Pancreas (tissue), 10 donors: ENCODE measurements at places on chromosomes 3 and 15. TPM values are rescaled to one million over a fixed set of nuclear protein-coding genes. Genes with fewer than 3 reads are reported as not detected.

DNA sequence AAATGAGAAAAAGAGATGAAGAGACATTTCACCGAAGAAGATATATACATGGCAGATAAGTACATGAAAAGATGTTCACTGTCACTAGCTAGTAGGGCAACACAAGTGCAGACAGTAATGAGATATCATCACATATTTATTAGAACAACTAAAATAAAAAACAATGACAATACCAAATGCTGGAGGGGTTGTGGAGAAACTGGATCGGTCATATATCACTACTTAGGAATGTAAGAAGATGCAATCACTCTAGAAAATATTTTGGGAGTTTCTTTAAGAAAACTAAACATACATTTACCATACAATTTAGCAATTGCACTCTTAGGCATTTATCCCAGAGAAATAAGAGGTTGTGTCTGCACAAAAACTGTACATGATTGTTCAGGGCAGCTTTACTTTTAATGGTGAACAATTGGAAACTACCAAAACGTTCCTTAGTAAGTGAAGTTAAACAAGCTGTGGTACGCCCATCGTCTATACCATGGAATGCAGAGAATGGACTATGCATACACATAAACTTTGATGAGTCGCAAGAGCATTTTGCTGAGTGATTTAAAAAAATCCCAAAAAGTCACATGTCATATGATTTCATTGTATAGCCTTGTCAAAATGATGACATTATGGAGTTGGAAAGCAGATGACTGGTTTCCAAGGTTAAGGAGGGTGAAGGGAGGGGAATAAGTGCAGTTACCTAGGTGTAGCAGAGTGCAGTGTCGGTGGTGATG is 149.0 kb upstream of the UBE3A start:
- DNase-seq = no peak

- DNase-seq = no peak
Measured at GRCh38 chr15:39180483-39180933, 400.4 kb upstream of the THBS1 start.

DNA sequence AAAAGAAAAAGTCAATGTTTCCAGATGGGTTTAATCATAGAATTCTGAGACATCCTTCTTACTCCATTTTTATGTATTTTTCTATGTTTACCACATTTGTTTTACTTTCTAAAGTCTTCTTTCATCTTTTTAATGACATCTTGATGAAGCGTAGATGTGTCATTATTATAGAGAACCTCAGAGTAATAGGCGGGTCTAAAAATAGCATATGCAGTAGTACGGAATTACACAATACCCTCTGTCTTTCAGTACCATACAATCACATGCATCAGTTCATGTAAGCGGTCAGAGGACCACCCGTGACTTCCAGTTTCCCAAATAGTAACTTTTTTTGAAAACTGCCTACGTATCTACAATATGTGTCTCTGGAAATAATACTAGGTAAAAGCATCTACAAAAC is 224.0 kb downstream of the PLOD2 start:
- DNase-seq = no peak

GRCh38 chr15:90294159-90294558 is 28.7 kb downstream of the NGRN start:
- DNase-seq = no peak

GRCh38 chr3:40653001-40653400 is 128.2 kb downstream of the ZNF621 start:
- no peak for DNase-seq

- no peak for DNase-seq
Measured at GRCh38 chr15:70585707-70586034, 177.7 kb downstream of the UACA start.

- no peak for DNase-seq
Measured at GRCh38 chr3:147400111-147400510, 6.2 kb downstream of the ZIC4 start.

DNA sequence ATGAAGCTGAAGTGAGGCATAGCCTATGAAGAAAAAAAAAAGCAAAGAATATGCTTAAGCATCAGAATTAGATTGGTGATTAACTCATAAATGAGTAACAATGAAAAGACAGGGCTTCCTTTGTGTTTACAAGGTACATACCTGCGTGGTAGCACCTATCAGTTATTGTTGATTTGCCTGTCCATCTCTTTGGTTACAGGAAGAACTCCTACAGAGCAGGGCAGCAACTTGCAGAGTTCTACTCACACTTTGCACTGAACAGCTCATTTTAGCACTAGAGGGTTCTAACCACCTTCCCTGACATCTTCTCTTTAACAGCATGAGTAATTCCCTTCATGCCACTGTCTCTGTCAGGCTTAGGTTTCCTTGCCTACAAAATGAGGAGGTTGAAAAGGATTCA is 166.0 kb downstream of the DPH6 start:
- no peak for DNase-seq

DNA sequence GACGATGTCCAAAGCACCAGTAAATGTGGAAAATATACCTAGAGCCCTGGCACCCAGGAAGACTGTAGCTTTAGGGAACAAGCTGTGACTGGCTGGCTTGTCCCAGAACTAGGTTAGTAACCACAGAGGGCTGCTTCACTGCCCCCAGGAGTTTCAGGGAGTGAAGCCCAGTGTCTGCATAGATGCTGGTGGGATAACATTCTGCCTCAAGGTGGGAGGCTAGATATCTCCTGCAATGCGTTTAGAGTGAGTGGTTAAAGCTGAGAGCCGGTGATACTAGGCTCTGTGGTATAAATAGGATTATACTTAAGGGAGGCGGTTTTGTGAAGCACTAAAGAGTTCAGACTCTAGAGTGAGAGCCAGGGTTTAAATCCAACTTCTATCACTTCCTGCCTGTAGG is 11.7 kb upstream of the CP start:
- no peak for DNase-seq

DNA sequence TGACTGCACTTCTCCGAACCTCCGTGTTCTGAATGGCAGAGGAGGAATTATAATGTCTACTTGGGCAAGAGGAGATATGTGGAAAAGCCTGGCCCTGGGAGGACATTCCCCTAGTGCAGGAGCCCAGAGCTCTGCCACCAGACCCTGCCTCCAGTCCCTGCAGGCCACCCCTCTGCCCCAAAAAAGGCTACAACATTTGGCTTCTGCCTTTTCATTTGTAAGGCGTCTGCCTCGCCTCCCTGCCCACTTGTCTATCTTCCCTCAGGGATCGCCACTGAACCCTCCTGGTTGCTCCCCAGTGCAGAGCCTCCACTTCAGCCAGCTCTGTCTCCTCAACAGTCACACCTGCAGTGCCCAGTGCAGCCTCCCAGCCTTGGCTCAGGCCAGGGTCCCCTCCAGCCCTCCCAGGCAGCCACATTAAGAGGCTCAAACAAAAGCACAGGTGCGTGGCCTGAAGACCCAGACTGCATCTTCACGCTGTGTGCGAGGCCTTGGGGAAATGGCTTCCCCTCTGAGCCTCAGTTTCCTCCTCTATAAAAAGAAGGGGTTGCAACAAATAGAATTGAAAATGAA is 125.9 kb upstream of the SMAD3 start:
- no peak for DNase-seq

DNA sequence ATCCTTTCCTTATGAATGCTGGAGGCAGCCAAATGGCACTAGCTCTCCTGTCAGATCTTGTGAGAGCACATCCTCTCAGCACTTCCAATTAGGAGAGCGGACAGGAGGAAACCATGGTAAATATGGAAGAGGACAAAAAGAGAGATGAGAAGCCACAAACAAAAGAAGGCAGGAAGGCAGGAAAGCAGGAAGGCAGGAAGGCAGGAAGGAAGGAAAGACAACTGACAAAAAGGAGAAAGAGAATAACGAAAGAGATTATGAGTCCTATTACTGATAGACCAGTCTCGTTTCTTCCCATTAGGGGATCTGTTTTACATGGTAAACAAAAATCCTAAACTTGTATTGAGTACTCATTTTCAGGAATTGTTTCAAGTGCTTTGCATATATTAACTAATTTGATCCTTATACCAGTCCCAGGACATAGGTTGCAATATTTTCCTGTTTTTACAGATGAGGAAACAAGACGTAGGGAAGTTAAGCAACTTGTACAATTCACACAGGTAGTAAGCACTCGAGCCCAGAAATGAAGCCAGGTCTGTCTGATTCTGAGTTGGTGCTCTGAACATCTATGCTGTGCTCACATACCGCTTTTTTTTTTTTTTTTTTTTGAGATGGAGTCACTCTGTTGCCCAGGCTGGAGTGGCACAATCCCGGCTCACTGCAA is 4.2 kb downstream of the BCL2A1 start:
- DNase-seq = no peak

- DNase-seq = no peak
Measured at GRCh38 chr15:39896101-39896500, 24.0 kb downstream of the GPR176 start.

- DNase-seq = peak; percentile 0
Measured at GRCh38 chr3:13718000-13718399, 161.9 kb downstream of the WNT7A start.

DNA sequence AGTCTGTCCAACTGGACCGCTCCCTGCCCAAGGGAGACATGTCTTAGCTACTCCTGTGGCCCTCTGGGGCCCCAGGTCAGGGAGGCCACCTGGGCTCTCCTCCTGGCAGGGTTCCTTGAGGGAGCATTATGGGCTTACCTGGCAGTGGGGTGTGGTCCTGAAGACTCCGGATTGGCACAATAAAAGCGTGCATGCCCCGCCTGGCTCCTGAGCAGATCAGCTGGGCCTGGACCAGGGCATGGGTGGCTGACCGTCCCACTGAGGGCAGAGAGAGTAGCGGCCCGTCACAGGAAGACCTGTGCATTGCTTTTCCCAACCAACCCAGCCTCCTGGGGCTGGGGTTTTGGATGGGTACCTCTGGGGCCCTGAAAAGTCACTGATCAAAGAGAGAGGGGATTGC is 5.4 kb downstream of the ACOX2 start:
- DNase-seq = no peak

DNA sequence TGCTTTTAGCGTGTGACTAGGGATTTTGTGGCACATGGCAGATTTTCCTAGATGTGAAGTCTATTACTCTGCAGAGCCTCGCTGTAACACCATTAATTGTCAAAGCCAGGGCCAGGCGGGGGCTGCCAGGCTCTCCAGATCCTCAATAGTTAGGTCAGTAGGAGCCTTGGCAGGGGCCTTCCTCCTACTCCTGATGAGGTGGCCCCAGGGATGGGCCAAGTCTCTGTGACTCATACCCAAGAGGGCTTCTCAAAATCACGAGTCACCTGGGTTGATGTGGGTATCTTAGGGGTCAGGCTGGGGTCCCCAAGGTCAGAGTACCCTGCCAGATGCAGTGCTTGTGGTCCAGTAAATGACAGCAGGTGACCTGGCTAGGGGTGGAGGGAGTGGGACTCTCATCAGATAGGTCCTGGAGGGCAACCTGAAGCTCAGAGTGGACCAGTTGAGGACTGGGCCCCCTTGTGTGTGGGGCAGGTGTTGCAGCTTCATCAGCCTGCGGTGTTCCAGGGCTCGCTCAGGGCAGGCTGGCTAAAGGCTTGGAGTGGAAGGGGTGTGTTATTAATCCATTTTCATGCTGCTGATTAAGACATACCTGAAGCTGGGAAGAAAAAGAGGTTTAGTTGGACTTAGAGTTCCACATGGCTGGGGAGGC is 88.5 kb upstream of the MYZAP start:
- DNase-seq = no peak

DNA sequence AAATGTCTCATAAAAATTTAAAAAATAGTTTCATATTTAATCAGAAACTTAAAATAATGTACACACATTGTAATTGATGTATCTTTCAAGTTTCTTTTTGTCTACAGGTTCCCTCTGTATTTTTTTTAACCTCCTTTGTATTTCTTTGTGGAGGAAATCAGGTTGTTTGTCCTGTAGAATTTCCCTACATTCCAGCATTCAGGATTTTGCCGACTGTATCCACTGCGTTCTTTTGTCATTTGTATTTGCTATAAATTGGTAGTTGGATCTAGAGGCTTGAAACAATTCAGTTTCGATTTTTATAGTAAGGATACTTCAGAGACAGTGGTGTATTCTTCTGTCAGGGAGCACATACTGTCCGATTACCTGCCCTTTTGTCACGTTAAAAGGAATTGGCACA is 367.2 kb downstream of the SOX2 start:
- DNase-seq = no peak

DNA sequence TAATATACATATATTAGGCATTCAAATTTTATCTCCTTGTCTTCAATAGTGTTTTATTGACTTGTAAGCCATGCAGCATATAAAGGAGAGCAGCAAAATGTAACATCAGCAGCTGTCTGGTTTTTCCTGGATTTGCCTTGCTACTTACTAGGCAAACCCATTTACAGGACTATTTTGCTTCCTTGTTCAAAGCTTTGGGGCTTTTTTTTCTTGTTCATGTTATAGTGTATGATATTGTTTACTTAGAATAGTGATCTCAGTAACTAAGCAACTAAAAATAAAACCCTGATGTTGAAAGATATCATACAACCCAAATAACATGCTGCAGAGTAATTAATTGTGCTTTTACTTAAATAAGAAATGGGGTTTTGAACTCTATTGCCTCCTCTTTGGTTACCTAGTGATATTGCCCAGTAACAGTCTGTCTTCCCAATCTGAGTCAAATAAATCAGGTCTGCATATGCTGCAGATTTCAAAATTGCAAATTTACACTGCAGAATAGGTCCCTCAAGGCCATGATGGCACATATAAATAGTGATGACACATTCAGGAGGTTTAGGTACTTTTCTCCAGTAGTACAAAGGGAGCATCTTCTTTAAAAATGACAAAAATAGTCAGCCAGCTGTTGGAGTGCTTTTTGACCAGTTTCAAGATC is 578.1 kb upstream of the NECTIN3 start:
- no peak for DNase-seq

- no peak for DNase-seq
Measured at GRCh38 chr3:71545330-71545729, 38.2 kb downstream of the FOXP1 start.

DNA sequence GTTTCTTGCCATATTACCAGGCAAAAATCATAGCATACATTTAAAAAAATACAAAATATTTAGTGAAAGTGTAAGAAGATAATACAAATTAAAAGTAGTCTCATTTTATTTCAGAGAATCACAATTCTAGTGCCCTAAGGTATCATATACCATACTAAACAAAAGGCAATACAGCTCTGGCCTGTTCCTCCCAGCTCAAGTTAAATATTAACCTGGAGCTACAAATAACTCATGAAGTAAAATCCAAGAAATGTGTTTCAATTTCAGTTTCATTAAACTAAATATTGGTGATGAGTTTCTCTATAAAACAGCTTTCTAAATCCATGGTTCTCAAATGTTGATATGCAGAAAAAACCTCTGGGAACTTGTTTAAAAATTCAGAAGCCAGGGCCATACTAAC is 67.7 kb downstream of the INO80 start:
- DNase-seq = no peak

The LMAN1L gene
- total RNA-seq = not detected

The BUB1B gene
- not detected for total RNA-seq

The DCBLD2 gene
- 7.3 TPM for total RNA-seq

The CCDC191 gene
- total RNA-seq = 3.9 TPM

The DISP2 gene
- total RNA-seq = 0.14 TPM

The DCLK3 gene
- total RNA-seq = 0.16 TPM

The SEMA6D gene
- 6.0 TPM for total RNA-seq

The CHCHD4 gene
- 5.9 TPM for total RNA-seq

The PRR20G gene
- not detected for total RNA-seq

The FAH gene
- 14.8 TPM for total RNA-seq
